ENCODE measurements at places on chromosomes 3 and 15. TPM values are rescaled to one million over a fixed set of nuclear protein-coding genes. Genes with fewer than 3 reads are reported as not detected.

Gene CGGBP1
- 45.9 TPM for total RNA-seq

Gene ITIH1
- total RNA-seq: not detected

Gene LPP
- 35.4 TPM for total RNA-seq

Gene TRH
- not detected for total RNA-seq

Gene TRIM69
- total RNA-seq: 7.6 TPM

Gene RARRES1
- 3.4 TPM for total RNA-seq

Gene MAGEF1
- 11.6 TPM for total RNA-seq

Gene SEMA5B
- under 0.01 TPM for total RNA-seq

Gene SLC22A14
- under 0.01 TPM for total RNA-seq

Gene EFCC1
- 2.7 TPM for total RNA-seq

Gene LTF
- total RNA-seq: 0.13 TPM

Gene PATL2
- total RNA-seq: 0.13 TPM

Gene C3orf52
- total RNA-seq: 8.1 TPM

Gene CLDN18
- total RNA-seq: not detected

Gene NRROS
- 6.3 TPM for total RNA-seq

Gene GOLGA8O
- total RNA-seq: 0.13 TPM

Gene DPPA2
- not detected for total RNA-seq

Gene LMCD1
- total RNA-seq: 28.8 TPM

Gene FILIP1L
- 20.7 TPM for total RNA-seq

Gene NPAP1
- not detected for total RNA-seq

Gene MAPKAPK3
- 5.9 TPM for total RNA-seq

Gene CHRM5
- 0.13 TPM for total RNA-seq

Gene ATRIP
- 6.1 TPM for total RNA-seq

Gene NANOGP8
- total RNA-seq: not detected

Gene HDAC11
- total RNA-seq: 6.3 TPM

Gene TRPC1
- 5.2 TPM for total RNA-seq

Gene MB21D2
- total RNA-seq: 2.5 TPM

Gene POPDC2
- total RNA-seq: 0.76 TPM

Gene FRMD5
- total RNA-seq: 1.5 TPM

Gene CPN2
- not detected for total RNA-seq

Gene CATSPER2
- total RNA-seq: 0.63 TPM

Gene POC1A
- total RNA-seq: 6.4 TPM

Gene DUOXA2
- total RNA-seq: not detected

Gene EPHA3
- total RNA-seq: not detected

Gene BFSP2
- not detected for total RNA-seq

Gene GOLGA6B
- total RNA-seq: not detected

Gene GOLGA8K
- 0.39 TPM for total RNA-seq

Gene DUOXA1
- total RNA-seq: not detected

Gene OR5K2
- not detected for total RNA-seq

Gene EFCAB12
- total RNA-seq: under 0.01 TPM

Gene KPNA4
- total RNA-seq: 25.4 TPM

Gene ERC2
- 1.1 TPM for total RNA-seq

Gene PDZRN3
- 0.13 TPM for total RNA-seq

Data from dermis microvascular lymphatic vessel endothelial cell (primary cell).